K562 (cell line): ENCODE measurements at places on chromosomes 5 and 9.
A peak's percentile ranks its signal among the peaks of the same experiment; 100 is the strongest.

DNA sequence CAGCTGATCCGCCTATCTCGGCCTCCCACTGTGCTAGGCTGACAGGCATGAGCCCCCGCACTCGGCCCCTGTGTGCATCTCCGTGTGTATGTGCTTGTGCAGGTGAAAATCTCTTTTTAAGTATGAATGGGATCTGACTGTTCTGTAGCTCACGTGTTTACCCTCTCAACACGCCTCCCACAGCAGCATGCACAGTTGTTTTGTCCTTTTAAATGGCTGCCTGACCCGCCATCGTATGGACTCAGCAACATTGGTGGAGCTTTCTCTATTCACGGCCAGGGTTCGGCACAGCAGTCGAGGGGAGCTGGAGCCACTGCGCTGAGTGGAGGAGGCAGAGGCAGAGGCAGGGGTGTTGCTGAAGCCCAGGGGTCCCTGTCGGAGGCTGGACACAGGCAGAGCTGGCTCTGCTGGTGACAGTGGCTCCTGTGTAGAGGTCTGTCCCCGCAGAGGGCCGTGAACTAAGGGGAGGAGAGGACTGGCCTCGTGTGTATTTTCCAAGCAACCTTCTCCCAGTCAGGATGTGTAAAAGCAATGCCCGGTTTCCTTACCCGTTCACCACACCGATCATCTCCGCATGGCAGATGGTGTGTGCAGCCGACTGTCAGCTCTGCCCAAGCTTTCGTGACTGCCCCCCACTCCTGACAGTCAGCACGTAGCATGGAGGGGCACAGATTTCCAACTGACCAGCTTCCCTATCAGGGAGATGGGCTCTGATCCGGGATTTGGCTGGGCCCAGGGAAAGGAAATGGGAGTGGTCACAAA lies 37.3 kb downstream of the MRPL36 start:
- no peak for DNase-seq

GRCh38 chr5:91472631-91473030 lies 89.5 kb upstream of the ARRDC3 start:
- no peak for DNase-seq

DNA sequence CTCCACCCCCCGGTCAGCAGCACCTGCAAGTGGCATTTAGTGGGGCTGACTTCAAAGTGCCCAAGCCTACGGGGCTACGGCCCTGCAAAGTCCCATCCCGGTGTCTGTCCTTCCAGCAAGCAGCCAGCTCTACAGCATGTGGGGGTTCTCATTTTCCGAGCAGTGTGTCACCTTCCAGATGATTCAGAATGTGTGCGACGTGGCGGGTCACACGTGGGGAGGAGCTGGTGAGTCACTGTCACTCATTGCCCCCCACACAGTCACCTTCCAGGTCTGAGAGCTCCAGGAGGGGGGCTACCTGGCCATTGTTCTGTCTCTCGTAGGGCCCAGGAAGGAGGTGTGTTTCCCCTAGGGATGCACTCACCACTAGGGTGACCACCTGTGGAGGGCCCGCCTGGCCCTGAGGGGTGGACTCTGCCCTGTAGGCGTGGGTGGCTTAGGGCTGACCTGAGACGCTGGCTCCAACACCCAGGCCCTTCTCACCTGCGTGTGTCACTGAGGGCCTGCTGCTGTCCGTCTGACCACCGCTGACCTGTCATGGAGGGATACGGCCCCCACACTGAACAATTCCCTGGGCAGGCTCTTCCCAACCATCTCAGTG lies 70.2 kb downstream of the SEMA4D start:
- no peak for DNase-seq

DNA sequence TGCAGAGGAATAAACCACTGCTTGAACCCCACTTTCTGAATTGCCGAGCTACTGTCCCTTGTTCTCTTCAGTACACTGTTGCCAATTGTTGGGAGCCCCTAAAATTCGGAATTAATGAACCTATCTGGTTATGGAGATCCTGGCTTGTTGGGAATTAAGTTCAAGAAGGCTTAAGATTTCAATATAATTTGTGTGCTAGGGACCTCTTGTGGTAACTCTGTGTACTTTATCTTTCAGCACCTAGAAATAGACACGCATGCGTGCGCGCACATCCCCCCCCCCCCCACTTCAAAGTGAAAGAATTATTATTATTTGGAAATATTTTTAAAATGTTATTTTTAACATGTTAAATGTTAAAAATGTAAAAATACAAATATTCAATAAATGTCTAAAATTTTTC lies 53.3 kb upstream of the FAM169A start:
- peak; percentile 73 for DNase-seq

GRCh38 chr9:70052768-70053167 lies 9.1 kb downstream of the MAMDC2 start:
- DNase-seq: no peak

GRCh38 chr9:90834828-90835595 lies 33.4 kb downstream of the SYK start:
- no peak for DNase-seq

- DNase-seq: no peak
Measured at GRCh38 chr5:147403651-147404640, 105.9 kb downstream of the DPYSL3 start.

- no peak for DNase-seq
Measured at GRCh38 chr5:14492331-14492964, 89.1 kb upstream of the OTULINL start.

DNA sequence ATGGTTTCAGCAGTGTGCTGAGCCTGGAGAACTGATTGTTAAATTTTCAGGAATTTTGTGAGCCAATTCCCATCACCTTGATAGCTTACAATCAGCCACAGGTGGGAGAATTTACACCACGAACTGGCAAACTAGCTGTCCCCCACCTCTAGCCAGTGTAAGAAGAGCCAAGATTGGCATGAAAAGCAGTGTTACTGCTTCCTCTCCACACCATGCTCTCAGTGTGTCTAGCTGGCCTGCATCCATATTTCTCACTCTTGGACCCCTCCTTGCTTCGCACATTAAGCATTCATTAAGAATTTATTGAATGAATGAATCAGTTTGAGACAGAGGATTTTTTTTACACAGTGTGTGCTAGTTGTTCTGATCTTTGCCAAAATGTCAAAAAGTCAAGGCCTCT lies 36.7 kb upstream of the MAN2A1 start:
- DNase-seq: no peak

DNA sequence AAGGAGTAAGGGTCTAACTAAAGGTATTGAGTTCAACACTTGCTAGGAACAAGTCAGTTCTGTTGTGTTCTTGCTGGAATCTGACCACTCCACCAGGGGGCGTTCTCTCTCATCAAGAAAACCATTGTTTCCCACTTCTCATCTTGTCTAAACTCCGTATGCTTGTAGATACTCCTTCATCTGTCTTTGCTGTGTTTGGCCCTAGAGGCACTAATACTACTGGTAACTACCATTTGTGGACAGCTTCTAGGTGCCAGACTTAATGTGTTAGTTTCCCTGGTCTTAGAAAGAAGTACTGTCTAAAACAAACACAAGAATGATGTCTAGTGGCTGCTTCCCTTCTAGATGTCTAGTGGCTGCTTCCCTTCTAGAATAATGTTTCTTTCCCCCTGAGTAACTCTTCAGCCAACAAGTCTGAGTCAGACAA lies 18.7 kb upstream of the PTPDC1 start:
- DNase-seq: peak; percentile 88

GRCh38 chr9:115633104-115633503 lies 515.1 kb upstream of the TNC start:
- DNase-seq: no peak

DNA sequence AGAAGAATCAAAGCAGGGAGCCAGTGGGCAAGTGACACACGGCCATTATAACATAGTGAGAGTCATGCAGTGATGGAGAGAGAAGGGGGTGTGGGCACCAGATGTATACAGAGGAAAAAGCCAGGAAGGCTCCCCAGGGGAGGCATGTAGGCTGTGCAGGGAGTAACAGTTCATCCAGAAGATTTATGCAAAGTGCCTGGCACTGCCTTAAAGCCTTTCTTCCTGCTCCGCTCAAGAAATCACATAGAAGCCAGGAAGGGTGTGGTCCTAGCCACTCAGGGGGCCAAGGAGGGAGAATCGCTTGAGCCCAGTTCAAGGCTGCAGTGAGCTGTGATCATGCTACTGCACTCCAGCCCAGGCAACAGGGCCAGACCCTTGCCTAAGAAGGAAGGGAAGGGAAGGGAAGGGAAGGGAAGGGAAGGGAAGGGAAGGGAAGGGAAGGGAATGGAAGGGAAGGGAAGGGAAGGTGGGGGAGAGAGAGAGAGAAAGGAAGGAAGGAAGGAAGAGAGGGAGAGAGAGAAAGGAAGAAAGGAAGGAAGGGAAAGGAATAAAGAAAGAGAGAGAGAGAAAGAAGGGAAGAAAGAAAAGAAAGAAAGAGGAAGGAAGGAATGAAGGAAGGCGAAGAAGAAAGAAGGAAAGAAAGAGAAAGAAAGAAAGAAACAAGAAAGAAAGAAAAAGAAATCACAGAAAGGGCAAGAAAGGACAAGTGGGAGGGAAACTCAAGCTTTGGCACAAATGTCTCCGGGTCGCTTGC lies 89.8 kb downstream of the LHX2 start:
- DNase-seq: no peak

DNA sequence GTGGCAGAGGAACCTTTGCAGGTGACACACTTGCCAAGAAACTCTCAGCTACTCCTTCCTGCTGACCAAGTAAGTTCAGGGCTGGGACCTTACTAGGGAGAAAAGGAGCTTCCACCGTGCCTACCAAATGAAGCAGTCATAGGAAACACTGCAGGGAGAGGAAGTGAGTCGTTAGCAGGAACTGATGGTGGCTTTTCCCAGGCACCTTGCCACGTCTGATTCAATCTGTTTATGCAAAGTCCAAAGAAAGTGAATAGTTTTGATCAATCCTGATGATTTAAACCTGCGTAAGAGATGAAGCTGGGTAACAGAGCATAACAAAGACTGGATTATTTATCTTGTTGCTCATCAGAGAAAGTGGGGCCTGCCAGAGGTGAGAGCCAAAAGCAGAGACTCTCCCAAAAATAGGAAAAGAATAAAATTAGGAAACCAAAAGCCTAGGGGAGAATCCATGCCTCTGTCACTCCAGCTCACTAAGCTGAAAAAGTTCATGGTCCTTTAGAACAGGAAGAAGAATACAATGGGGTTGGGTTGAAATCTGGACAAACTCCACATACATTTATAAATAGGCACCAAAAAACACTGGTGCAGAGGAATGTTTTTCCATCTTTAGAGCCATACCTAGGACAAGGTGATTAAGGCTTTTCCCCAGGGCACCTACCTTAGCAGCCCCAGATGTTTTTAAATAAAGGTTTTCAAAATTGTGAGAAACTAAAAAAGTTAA lies 9.3 kb upstream of the PFDN1 start:
- DNase-seq: peak; percentile 29

GRCh38 chr9:121784731-121785411 lies 133.4 kb downstream of the DAB2IP start:
- DNase-seq: no peak

DNA sequence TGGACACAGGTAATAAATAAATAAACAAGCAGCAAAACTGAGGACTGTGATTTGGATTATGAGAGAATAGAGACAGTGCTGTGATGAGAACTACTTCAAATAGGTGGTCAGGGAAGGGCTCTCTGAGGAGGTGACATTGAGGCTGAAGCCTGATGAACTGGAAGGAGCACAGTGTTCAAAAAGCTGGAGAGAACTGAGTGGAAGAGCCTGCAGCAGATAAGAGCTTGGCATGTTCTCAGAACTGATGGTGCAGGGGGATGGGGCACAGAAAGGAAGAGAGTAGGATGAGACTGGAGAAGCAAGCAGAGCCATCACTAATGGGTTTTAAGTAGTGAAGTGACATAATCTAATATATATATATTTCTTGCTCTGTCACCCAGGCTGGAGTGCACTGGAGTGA lies 11.2 kb upstream of the TPM2 start:
- no peak for DNase-seq

GRCh38 chr5:135437796-135438560 lies 9.2 kb downstream of the DCANP1 start:
- peak; percentile 45 for DNase-seq

DNA sequence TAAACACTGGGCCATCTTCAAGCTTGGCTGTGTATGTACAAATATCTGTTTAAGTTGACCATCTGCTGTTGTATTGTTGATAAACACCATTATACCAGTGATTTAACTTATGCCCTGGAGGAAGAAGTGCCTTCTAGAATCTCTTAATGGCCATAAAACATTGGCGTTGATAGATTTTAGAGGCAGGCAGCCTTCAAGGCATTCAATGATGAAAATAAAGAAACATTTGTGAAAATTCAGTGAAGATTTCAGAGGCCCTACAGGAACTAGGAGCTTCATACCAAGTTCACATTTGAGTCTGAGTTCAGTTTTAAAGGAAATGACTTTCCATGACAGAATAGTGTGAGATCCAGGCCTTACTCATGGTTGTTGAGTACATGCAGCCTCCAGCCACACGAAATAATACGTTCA lies 52.2 kb downstream of the MAP1B start:
- DNase-seq: no peak

- DNase-seq: no peak
Measured at GRCh38 chr9:6605202-6605601, 40.3 kb downstream of the GLDC start.

DNA sequence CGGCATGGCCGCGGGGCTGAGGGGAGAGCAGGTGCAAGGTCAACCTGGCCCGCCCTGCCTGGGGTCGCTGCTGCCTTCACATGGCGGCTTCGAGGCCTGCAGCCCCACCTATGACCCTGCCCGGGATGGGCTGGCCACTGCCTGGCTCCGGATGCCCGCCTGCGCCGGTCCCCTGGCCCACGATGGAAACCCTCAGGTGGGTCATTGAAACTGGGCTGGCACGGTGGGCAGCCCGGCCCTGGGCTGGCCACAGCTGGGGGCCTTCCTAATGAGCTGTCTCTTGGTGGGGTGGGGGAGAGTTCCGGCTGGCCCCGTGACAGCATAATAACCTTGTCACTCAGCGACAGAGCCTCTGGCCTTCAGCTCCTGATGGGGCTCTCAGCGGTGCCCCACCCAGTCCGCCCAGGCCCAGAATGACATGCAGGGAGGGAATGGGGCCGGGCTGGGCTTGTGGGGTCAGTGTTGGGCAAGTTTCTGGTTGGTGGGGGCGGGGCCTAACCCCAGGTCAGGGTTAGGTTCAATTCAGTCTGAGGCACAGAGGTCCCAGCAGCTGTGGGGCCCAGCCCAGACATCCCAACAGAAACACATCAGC lies at the start of gene CCDC187:
CCDC187 (minus strand) TSS at position 270 of the 592 bp plus-strand sequence; CDS start at position 6, 264 bp downstream.
- DNase-seq: peak; percentile 58

- DNase-seq: no peak
Measured at GRCh38 chr9:73609381-73609780, 457.7 kb downstream of the ANXA1 start.

- no peak for DNase-seq
Measured at GRCh38 chr5:53253421-53253871, 143.9 kb upstream of the MOCS2 start.
